ENCODE measurements at places on chromosomes 2 and 18. TPM values are rescaled to one million over a fixed set of nuclear protein-coding genes. Genes with fewer than 3 reads are reported as not detected.

ZBTB14 gene
- 23.5 TPM for polyA plus RNA-seq

CDH2 gene
- polyA plus RNA-seq = 80.9 TPM

NAGK gene
- 94.7 TPM for polyA plus RNA-seq

MAL gene
- polyA plus RNA-seq = 279 TPM

SOX11 gene
- polyA plus RNA-seq = 19.0 TPM

SLC5A7 gene
- 0.80 TPM for polyA plus RNA-seq

SERPINB3 gene
- 0.07 TPM for polyA plus RNA-seq

DCC gene
- polyA plus RNA-seq = 7.4 TPM

VIT gene
- 0.23 TPM for polyA plus RNA-seq

FAP gene
- 12.9 TPM for polyA plus RNA-seq

ONECUT2 gene
- 0.10 TPM for polyA plus RNA-seq

CROCC2 gene
- polyA plus RNA-seq = 0.05 TPM

UBR3 gene
- polyA plus RNA-seq = 40.4 TPM

RNPEPL1 gene
- polyA plus RNA-seq = 34.2 TPM

DPP10 gene
- 9.9 TPM for polyA plus RNA-seq

ANKAR gene
- polyA plus RNA-seq = 7.0 TPM

ANKRD30B gene
- not detected for polyA plus RNA-seq

E2F6 gene
- 22.1 TPM for polyA plus RNA-seq

ARHGEF33 gene
- 3.4 TPM for polyA plus RNA-seq

RBM43 gene
- 16.4 TPM for polyA plus RNA-seq

PLEKHH2 gene
- polyA plus RNA-seq = 25.3 TPM

NEURL3 gene
- 4.8 TPM for polyA plus RNA-seq

AKAIN1 gene
- polyA plus RNA-seq = not detected

C1QL2 gene
- polyA plus RNA-seq = not detected

VPS4B gene
- polyA plus RNA-seq = 67.3 TPM

IL37 gene
- polyA plus RNA-seq = 0.24 TPM

UGT1A10 gene
- polyA plus RNA-seq = not detected

KRTCAP3 gene
- polyA plus RNA-seq = 5.1 TPM

ASNSD1 gene
- polyA plus RNA-seq = 58.5 TPM
